ENCODE measurements at places on chromosomes 7 and 10.

DNA sequence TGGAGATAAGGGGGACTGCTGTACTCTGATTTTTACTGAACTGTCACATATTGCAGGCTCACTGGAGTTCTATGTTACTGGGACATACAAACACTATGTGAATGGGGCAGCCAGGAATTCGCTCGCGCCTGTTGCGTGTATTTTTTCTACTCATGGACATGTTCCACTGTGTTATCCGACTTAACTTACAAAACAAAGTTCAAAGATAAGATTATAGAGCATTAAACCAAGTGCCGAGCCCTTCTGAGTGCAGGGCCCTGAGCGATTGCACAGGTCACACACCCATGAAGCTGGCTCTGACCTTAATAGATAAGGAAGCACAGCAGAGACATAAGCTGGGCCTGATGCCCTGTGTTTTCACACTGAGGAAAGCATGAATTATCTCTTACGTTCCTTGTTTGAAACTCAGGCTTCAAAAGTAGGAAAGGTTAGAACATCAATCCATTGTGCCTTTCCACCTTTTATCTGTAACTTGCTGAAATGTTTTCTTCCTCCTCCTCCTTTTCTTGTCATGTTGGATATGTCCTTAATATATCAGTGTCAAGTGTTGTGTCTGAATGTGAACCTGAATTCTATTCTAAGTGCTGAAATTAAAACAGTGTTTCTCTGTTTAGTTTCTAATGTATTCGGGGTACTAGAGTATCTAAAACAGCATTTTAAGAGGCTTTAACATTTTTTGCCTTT lies 273.8 kb downstream of the AUTS2 start:
- DNase-seq: no peak

DNA sequence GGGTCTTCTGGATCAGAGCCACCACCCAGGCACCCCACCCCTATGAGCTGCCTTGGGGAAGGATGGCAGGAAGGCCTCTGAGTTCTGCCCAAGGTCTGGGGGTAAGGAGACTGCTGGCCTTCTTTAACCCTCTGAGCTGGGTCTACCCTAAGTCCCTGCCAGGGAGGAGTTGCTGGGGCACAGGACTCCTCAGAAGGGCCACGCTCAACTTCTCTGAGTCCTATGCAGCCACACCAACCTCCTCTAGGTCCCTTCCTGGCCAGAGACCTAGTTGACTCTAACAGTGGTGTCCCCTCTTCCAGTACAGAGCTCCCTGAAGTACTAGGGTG lies 2.6 kb upstream of the NEURL1 start:
- no peak for DNase-seq

DNA sequence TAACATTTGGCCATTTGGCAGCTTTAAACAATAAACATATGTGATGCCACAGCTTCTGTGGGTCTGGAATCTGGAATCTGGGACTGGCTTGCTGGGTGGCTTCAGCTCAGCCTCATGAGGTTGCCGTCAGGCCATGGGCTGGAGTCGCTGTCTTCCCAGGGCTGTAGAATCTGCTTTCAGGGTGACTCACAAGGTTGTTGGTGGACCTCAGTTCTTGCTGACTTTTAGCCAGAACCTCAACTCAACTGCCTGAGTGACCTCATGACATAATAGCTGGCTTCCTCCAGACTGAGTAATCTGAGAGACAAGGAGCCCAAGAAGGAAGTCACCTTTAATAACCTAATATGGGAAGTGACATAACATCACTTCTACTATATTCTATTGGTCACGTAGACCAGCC lies 44.6 kb upstream of the TSPAN13 start:
- no peak for DNase-seq

GRCh38 chr7:19410106-19410505 lies 264.9 kb upstream of the FERD3L start:
- no peak for DNase-seq

All from T-helper 17 cell (primary cell).